ENCODE measurements at places on chromosomes 1 and 21. TPM values are rescaled to one million over a fixed set of nuclear protein-coding genes. Genes with fewer than 3 reads are reported as not detected.

ZNF683 gene
- total RNA-seq: 24.0 TPM

PTPN7 gene
- total RNA-seq: 255 TPM

TIE1 gene
- total RNA-seq: 0.53 TPM

RAB3GAP2 gene
- total RNA-seq: 46.1 TPM

ETNK2 gene
- not detected for total RNA-seq

RASSF5 gene
- 192 TPM for total RNA-seq

ADGRL2 gene
- total RNA-seq: not detected

PRR9 gene
- not detected for total RNA-seq

CHI3L2 gene
- 23.8 TPM for total RNA-seq

CPTP gene
- 18.5 TPM for total RNA-seq

ACTA1 gene
- not detected for total RNA-seq

RPTN gene
- total RNA-seq: not detected

DNTTIP2 gene
- total RNA-seq: 72.1 TPM

HUNK gene
- total RNA-seq: 0.21 TPM

NCMAP gene
- 0.05 TPM for total RNA-seq

TTC22 gene
- total RNA-seq: 6.5 TPM

GABPB2 gene
- 34.4 TPM for total RNA-seq

CA6 gene
- 6.3 TPM for total RNA-seq

C8A gene
- total RNA-seq: not detected

OR2L13 gene
- total RNA-seq: not detected

TDRD5 gene
- total RNA-seq: not detected

SPRR2E gene
- total RNA-seq: not detected

KCNQ4 gene
- total RNA-seq: 0.73 TPM

CELA2B gene
- not detected for total RNA-seq

GJA9 gene
- total RNA-seq: not detected

NBPF4 gene
- total RNA-seq: not detected

HCN3 gene
- total RNA-seq: 4.9 TPM

FAM72C gene
- 19.1 TPM for total RNA-seq

SERTAD4 gene
- total RNA-seq: not detected

USH2A gene
- total RNA-seq: not detected

ST6GALNAC3 gene
- 0.50 TPM for total RNA-seq

SLC26A9 gene
- total RNA-seq: not detected

HAPLN2 gene
- total RNA-seq: not detected

EPHA2 gene
- not detected for total RNA-seq

F13B gene
- not detected for total RNA-seq

TLCD4 gene
- total RNA-seq: not detected

GNG12 gene
- total RNA-seq: not detected

MFAP2 gene
- total RNA-seq: not detected
